ENCODE measurements at places on chromosomes 7 and 10. TPM values are rescaled to one million over a fixed set of nuclear protein-coding genes. Genes with fewer than 3 reads are reported as not detected.

DNA sequence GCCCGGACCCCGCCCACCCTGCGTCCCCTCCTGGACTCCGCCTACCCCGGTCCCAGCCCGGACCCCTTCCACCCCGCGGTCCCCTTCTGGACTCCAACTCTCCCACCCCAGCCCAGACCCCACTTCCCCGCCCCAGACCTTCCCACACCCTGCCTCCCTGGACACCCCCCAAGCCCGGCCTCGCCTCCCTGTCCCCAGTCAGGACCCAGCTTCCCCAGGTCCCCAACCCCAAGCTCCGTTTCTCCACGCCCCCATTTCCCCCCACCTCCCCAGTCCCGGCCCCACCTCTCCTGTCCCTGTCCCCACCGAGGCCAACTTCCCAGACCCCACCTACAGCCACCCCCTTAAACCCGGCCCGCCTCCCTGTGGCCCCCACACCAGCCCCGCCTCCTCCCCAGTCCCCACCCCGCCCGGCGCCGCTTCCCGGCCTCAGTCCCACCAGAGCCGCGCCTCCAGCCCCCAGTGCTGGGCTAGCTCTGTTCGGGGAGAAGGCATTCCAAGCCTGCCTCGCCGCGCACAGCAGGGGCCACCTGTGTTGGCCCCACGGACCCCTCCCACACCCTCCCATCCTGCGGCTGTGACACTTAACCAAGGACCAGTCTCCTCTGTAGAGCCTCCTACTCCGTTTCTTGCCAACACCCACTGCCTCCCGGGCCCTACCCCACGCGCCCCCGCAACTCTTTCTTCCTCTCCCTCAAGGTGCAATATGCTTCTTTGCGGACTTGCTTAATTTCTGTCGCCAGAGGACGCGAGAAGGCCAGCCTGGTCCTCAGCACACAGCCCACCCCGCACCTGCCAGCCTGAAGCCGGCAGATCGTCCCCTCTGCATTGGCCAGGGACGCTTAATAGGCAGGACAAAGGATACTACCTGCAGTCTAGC, 736 bp upstream of the ITIH5 start:
- no peak overlapping the region for H3K4me3 ChIP-seq
- no peaks in the 10 kb centered on the region for H3K36me3 ChIP-seq
- H3K27me3 ChIP-seq: peaks cover 57% of the 10 kb centered on the region
- H3K27ac ChIP-seq: no peak overlapping the region
- H3K4me1 ChIP-seq: peaks cover 4% of the 10 kb centered on the region

- H3K4me3 ChIP-seq: no peak overlapping the region
- no peaks in the 10 kb centered on the region for H3K36me3 ChIP-seq
- H3K27ac ChIP-seq: no peak overlapping the region
- H3K4me1 ChIP-seq: no peaks in the 10 kb centered on the region
- H3K27me3 ChIP-seq: no peaks in the 10 kb centered on the region
- no peak for DNase-seq
Observed at GRCh38 chr7:3063016-3063753, 19.5 kb upstream of the CARD11 start.

DNA sequence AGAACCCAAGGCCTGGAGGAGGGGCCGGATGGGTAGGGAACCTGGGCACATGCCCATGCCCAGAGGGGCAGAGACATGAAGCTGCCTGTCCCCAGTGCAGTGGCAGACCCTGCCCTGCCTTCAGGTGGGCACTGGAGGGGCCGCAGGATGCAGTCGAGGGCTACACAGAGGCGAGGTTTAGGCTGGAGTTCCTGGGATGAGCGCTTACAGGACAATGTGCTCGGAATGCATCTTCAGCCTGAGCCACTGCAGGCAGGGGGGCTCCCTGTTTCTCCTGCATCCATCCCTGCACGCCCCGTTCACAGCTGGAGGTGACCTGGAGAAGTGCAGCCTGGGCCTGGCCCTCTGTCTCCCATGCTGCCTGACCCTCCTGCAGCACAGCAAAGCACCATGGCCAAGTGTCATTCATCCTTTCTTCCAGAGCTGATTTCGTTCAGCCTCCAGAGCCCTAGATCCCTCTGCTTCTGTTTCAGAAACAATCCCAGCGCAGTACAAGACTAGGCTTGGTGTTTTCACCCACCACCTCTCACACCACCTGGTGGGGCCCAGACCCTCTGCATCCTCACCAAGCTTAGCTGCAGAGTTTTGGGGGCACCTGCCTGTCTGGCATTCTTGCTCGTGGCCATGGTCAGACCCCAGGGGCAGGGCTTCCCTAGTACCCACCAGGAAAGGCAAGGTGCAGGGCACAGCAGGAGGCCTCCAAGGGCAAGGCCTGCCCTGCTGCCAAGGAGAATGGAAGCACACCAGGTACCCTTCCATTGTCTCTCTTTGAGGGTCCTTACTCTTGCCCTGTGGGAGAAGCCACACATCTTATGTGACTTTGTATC, 311.9 kb downstream of the TCERG1L start:
- DNase-seq: no peak
- no peak overlapping the region for H3K4me3 ChIP-seq
- no peak overlapping the region for H3K27ac ChIP-seq
- no peaks in the 10 kb centered on the region for H3K4me1 ChIP-seq
- H3K36me3 ChIP-seq: no peaks in the 10 kb centered on the region

DNA sequence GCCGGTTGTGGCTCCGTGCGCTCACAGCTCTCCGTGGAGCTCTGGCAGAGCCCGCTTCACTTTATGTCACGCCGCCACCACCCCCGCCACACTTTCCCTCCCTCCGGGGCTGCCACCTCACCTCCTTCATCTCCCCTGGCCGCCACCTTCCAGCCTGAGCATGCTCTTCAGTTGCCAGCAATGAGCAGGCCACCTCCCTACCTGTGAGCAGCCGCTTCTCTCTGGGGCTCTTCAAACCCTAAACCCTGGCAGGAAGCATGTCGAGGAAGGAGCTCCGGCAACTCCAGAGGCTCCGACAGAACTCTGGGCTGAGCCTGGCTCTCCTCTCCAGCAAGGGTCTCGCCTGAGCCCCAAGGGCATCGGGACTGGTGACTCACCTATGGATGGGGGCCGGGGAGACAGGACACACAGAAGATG, 36.7 kb downstream of the GBX1 start:
- H3K4me1 ChIP-seq: no peaks in the 10 kb centered on the region
- no peak for DNase-seq
- no peaks in the 10 kb centered on the region for H3K27me3 ChIP-seq
- peaks cover 46% of the 10 kb centered on the region for H3K36me3 ChIP-seq

- peak overlapping the region; percentile 28 for H3K27ac ChIP-seq
- H3K4me1 ChIP-seq: peaks cover 41% of the 10 kb centered on the region
Observed at GRCh38 chr10:100006243-100006886, 3.4 kb downstream of the DNMBP start.

DNA sequence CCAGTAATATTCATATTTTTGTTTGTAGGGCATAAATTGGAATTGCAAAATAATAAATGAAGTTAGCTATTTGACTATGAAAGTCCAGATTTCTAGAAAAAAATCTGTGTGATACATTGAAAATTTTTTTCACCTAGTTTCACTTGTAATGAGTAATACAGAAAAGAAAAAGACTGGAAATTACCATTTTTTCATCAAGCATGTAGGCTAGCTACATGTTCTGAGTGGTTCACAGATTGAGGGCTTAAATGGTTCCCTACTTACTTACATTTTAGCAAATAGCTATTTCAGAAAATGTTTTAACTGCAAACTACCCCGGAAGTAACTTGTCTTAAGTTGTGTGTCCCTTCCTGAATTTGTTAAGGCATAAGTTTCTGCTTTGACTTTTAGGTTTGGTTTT, 396.0 kb downstream of the PHF14 start:
- no peaks in the 10 kb centered on the region for H3K27me3 ChIP-seq
- H3K4me3 ChIP-seq: no peak overlapping the region
- no peaks in the 10 kb centered on the region for H3K4me1 ChIP-seq
- DNase-seq: no peak
- no peaks in the 10 kb centered on the region for H3K36me3 ChIP-seq

DNA sequence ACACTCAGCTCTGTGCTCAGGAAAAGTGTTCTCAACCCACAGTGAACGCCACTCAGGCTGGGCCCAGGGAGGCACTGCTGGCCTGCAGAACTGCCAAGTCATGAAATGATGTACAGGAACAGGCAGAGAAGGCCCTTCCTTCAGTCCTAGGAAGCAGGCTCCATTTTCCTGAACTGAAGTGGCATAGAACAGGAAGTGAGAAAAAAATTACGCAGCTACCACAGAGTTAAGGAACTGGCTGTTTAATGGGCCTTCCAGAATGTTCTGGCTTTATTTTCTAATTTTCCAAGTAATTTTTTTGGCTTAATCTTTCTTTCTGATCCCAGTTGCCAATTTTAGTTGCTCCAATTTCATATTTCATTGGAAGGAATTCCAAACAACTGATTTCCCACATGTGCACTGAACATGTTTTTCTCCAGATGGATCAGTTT, 39.3 kb downstream of the LRRC18 start:
- peaks cover 62% of the 10 kb centered on the region for H3K36me3 ChIP-seq
- no peaks in the 10 kb centered on the region for H3K27me3 ChIP-seq
- peak; percentile 56 for DNase-seq
- H3K4me3 ChIP-seq: no peak overlapping the region
- H3K4me1 ChIP-seq: peaks cover 14% of the 10 kb centered on the region

DNA sequence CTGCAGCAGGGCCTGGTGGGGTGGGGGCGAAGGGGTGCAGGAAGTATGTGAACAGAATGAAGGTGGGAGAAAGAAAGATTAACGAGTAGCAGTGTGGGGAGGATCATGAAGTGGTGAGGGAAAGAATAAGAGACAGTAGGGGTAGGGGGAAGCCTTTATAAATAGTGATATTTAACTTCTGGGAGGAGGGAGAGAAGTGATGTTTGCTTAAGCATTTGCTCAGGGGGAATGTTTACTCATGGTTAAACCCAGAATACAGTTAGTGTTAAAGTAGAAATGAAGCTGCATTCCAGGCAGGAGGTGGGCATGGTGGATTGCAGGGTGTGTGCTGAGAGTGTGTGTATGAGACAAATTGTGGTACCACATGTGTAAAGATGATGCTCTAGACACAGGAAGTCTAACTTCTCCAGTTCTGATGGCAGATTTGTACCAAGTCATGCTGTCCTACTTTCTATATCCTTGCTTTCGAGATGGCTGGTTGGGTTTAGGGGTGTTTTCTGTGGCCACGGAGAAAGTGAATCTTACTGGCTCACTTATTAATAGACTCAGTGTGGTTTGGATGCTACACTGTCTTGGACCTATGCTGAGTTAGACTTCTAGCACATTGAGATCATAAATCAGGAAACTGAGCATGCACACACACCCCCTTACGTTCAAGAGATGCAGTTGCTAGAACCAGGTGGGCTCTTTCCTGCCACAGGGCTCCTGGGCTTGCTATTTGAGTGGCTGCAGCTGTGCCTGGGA, 10.6 kb upstream of the DNMBP start:
- no peaks in the 10 kb centered on the region for H3K36me3 ChIP-seq
- H3K4me1 ChIP-seq: no peaks in the 10 kb centered on the region
- DNase-seq: no peak
- H3K4me3 ChIP-seq: no peak overlapping the region

DNA sequence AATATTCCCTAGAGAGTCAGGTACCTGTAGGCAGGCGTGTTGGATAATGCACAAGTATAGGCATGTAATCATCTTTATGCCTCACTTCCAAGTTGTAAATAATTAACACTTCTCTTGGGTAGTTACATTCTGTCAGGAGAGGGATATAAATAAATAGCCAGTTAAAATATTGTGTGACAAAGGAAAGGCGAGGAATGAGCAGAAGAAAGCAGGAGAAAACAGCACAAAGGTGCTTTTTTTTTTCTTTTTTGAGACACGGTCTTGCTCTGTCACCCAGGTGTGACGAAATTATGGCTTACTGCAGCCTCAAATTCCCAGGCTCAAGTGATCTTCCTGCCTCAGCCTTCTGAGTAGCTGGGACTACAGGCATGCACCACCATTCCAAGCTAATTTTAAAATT, 99.2 kb upstream of the LYZL2 start:
- no peaks in the 10 kb centered on the region for H3K4me1 ChIP-seq
- no peak overlapping the region for H3K27ac ChIP-seq
- DNase-seq: no peak
- no peaks in the 10 kb centered on the region for H3K27me3 ChIP-seq
- H3K36me3 ChIP-seq: no peaks in the 10 kb centered on the region

GRCh38 chr10:6232225-6232807, 29.6 kb downstream of the PFKFB3 start:
- no peaks in the 10 kb centered on the region for H3K27me3 ChIP-seq
- H3K36me3 ChIP-seq: peaks cover 89% of the 10 kb centered on the region
- H3K4me3 ChIP-seq: no peak overlapping the region

DNA sequence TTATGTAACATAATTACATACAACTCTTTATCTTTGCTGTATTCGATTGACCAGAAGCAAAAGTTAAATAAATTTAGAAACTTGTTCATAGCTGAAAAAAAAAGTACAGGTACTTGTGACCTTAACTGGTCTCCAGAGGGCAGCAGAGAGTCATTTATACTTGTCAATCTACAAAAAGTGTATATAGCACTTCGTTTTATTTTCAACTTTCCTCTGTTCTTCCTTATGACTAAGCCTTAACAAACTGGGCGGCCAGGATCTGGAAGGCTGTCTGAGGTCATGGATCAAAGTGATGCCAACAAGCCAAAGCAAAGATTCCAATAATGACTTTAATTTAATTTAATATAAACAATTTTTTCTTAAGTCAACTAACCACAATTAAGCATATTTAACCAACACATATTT, 29.8 kb downstream of the C10orf67 start:
- H3K36me3 ChIP-seq: no peaks in the 10 kb centered on the region
- H3K4me1 ChIP-seq: no peaks in the 10 kb centered on the region
- no peak overlapping the region for H3K27ac ChIP-seq
- DNase-seq: peak; percentile 74
- no peaks in the 10 kb centered on the region for H3K27me3 ChIP-seq
- no peak overlapping the region for H3K4me3 ChIP-seq

- no peaks in the 10 kb centered on the region for H3K4me1 ChIP-seq
- H3K36me3 ChIP-seq: no peaks in the 10 kb centered on the region
- H3K4me3 ChIP-seq: no peak overlapping the region
- no peak overlapping the region for H3K27ac ChIP-seq
Observed at GRCh38 chr10:133143200-133143533, 16.9 kb upstream of the KNDC1 start.

DNA sequence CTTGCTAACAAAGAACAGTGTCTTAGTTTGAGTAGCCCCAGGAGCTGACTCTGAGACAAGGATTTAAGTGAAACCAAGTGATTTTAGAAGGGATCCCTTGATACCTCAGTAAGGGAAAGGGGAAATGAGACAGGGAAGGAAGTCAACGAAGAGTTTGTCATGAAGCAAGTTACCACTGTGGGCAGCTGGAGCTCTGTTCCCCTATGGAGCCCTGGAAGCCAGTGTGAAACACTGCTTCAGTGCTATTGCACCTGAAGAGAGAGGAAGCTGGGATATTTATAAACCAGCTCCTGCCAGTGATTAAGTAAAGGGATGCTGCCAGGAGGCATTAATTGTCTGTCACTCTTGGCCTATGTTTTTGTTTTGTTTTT, 58.9 kb upstream of the WAPL start:
- peak; percentile 70 for DNase-seq
- H3K27ac ChIP-seq: peak overlapping the region; percentile 30
- H3K36me3 ChIP-seq: no peaks in the 10 kb centered on the region
- H3K4me3 ChIP-seq: peak overlapping the region; percentile 39

Gene CAMK2B
- not detected for polyA plus RNA-seq

Gene LRGUK
- not detected for polyA plus RNA-seq

Gene CALHM1
- polyA plus RNA-seq: not detected

Gene FBXO24
- 0.42 TPM for polyA plus RNA-seq

Gene SYT15B
- not detected for polyA plus RNA-seq

Gene PAPSS2
- 6.2 TPM for polyA plus RNA-seq

Gene SLC13A4
- not detected for polyA plus RNA-seq

Gene COMTD1
- polyA plus RNA-seq: 16.5 TPM

Gene TACC2
- polyA plus RNA-seq: not detected

Gene CYP2C18
- not detected for polyA plus RNA-seq
